ENCODE measurements at places on chromosomes 6 and 20.

GRCh38 chr6:111011360-111012142 is 29.7 kb downstream of the RPF2 start:
- peak; percentile 80 for DNase-seq

GRCh38 chr6:24796616-24797290 is 2.0 kb downstream of the ARMH2 start:
- no peak for DNase-seq

- no peak for DNase-seq
Observed at GRCh38 chr20:46945465-46945864, 50.8 kb downstream of the EYA2 start.

GRCh38 chr6:3812596-3812995 is 36.6 kb upstream of the FAM50B start:
- no peak for DNase-seq

DNA sequence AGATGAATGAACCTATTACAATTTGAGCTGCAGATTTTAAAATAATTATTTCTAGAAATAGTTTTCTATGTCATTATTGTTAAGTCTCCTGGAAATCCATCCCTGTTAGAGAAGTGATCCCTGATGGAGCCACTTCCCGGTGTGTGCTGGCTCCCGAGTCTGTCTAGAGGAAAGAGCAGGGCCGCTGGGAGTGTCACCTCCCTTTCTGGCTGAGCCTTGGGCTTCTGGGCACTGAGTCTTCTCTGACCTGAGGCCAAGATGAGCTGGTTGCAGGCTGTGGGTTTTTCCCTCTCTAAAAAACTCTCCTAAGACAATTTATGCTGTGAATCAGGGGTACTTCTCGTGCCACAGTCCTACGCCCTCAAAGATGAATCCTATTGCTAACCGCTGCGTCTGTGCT is 28.8 kb upstream of the TCFL5 start:
- no peak for DNase-seq

DNA sequence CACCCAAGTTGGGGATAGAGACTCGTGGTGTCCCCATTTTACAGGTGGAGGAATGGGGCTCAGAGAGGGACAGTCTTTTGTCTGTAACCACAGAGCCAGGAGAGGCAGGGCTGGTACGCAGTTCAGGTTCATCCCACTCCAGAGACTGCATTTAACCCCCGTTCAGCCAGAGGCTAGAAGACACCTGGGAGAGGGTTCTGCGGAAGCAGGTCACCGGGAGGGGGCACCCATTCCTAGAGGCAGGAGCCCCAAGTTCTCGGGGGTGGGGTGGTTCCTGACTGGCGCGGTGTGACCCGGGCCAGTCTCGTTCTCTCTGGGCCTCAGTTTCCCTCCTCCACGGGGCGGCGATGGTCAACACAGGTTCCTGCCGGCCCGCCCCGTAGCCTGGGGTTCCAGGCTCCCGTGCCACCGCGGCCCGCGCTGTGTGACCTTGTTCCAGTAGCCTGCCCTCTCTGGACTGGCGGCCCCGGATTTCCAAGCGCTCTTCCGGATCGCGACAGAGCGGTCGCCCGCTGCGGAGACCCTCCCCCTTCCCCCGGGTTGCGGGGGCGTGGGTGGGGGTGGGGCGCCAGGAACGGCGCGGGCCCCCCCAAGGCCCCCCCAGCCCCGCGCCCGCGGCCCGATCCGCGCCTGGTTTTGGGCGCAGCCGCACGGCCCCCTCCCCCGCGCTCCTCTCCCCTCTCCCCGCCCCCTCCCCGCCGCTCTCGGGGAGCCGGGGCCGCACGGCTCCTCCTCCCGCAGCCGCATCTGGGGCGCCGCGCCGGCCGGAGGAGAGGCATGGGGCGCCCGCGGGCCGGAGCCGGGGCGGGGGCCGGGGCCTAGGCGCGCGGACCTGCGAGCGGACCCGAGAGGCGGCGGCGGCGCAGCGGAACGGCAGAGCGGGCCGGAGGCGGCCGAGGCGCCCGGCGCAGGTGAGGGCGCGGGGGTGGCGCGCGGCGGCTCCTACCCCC is at the start of gene DLGAP4:
Gene DLGAP4 (plus strand): TSS at position 738 of the 950 bp plus-strand sequence. CDS start 125,379 bp downstream, outside the sequence.
- DNase-seq: no peak

DNA sequence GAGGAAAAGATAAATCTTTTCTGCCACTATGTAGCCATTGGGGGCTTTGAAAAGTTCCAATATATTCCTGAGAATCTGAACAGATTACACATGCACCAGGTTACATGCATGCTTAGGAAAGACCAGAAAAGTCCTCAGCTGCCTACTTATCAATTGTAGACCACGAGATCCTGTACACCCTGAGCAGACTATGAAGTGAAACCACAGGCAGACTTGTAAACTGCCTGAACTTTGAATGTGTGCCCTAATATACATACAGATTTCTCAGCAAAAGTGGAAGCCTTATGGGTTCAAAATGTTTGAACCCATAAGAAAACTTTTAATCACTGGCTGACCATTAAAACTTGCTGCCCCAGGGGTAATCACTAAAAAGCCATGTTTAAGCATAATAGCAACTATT is 273.5 kb upstream of the RUNX2 start:
- peak; percentile 55 for DNase-seq

- peak; percentile 93 for DNase-seq
Observed at GRCh38 chr6:163413345-163414116, 987 bp upstream of the QKI start.

- no peak for DNase-seq
Observed at GRCh38 chr20:44208165-44208564, 2.4 kb downstream of the OSER1 start.

GRCh38 chr20:25295386-25296093 is 47.7 kb downstream of the PYGB start:
- DNase-seq: no peak

GRCh38 chr20:9807136-9807535 is 31.7 kb downstream of the PAK5 start:
- no peak for DNase-seq

DNA sequence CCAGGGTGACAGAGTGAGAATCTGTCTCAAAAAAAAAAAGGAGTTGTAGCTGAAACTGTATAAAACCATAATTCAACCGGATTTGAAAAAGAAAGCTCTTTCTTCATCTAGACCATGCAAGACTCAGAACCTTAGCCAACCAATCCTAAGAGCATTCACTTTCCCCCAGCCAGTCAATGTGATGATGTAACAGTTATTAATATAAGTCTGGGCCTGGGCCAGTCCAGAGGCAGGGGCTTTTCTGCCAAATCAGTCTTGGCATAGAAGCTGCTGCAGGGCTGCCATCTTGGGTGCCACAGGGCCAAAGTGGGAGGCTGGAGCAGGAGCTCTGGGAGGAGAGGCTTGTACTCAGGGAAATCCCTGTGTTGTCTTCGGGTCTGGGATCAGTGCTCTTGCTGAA is 288.4 kb downstream of the CLIC5 start:
- no peak for DNase-seq

- no peak for DNase-seq
Observed at GRCh38 chr6:131159578-131159977, 24.3 kb downstream of the AKAP7 start.

- peak; percentile 74 for DNase-seq
Observed at GRCh38 chr6:159871906-159872305, 18.9 kb upstream of the MAS1 start.

GRCh38 chr20:62924442-62925075 is 1.7 kb downstream of the DIDO1 start:
- DNase-seq: peak; percentile 73

GRCh38 chr6:169832247-169832948 is 81.0 kb downstream of the ERMARD start:
- DNase-seq: no peak

- DNase-seq: peak; percentile 10
Observed at GRCh38 chr6:101395345-101395744, 1.8 kb downstream of the GRIK2 start.

GRCh38 chr20:23061734-23062561 is 12.5 kb upstream of the THBD start:
- peak; percentile 61 for DNase-seq

- DNase-seq: no peak
Observed at GRCh38 chr6:69294862-69295261, 501.9 kb downstream of the LMBRD1 start.

- peak; percentile 27 for DNase-seq
Observed at GRCh38 chr6:29887330-29887818, 55.0 kb upstream of the HLA-A start.

GRCh38 chr6:34143196-34143883 is 2.5 kb downstream of the GRM4 start:
- DNase-seq: no peak

DNA sequence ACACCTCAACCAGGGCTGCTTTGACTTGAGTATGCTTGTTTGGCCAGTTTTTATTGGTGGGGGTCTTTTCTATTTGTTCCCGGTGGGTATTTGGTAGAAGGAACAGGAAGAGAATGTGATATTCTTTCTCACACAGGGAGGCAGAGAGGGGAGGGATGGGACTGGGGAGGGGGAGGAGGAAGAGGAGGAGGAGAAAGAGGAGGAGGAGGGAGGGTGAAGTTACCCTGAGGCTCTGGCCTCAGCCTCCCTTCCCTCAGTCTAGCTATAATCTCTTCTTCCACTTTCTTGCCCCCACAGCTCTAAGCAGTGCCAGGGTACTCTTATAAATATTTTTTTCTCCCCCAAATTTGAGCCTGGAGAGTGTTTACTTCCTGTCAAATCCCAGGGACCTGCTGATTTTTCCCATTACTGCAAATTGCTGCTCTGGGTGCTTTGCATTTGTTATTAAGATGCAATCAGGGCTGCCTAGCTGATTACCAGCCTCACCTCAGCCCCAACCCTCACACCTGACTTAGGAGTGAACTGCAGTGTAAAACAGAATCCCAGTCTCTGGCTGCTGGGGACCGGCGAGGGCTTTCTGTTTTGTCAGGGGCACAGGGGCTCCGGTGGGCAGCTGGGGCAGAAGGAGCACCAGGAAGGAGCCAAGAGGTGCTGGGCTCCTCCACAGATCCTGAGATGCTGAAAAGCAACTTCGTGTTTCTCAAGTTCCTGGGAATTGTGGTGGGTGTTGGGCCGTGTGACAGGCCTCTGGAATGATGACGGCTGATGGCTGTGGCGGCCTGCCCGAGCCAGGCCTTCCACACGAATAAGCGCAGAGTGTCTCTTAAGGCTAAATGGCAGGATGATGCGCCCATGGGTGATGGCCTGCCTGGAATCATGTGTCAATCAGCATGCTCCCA is 141.4 kb downstream of the CD83 start:
- no peak for DNase-seq

GRCh38 chr20:46308258-46309157 is at the start of gene CDH22:
Gene CDH22 (minus strand): TSS chr20:46308498. CDS start chr20:46251294, 57,204 bp downstream.
- DNase-seq: peak; percentile 73

- DNase-seq: peak; percentile 73
Observed at GRCh38 chr6:109308018-109308492, 74.2 kb downstream of the CD164 start.

GRCh38 chr6:113560376-113560775 is 296.8 kb upstream of the MARCKS start:
- no peak for DNase-seq

DNA sequence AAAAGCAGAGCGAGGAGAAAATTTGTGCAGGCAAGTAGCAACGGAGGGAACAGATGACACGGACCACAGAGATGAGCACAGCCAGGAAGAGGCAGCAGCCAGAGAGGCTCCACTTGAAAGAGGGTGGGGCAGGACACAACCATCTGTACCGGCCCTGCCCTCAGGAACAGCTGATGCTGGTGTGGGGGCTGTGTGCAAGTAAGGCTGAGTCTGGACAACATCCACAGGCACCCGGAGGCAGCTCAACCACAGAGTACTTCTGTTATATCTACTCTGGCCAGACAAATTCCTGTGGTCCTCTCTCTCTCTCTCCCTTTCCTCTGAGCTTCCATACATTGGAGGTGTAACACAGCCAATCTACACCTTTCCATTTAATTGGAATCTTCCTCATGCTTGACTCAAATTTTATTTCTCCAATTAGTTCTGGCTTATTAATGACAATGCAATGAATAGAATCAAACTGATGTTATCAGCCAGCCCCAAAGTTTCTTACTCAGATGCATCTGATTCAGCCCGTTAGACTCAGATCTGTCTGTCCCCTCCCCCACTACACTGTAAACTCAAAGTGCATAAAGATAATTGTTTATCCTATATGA is 24.9 kb downstream of the KIF13A start:
- DNase-seq: peak; percentile 98

DNA sequence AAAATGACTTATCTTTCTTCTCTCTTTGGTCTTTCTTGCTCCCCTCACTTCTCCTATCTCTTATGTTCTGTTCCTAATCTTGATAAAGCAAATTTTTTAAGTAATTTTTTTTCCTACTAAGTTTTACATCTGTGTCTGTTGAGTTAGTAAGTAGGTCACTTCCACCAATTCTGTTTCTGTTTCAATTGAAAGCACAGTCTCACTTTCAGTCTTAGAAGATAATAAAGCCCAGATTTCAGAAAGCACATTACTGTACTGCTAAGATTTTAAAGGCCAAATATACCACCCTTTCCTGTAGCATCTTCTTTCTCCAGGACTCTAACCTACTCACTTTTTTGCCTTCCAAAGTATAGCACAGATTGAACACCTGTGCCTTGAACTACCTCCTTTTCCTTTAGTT is 866.1 kb upstream of the ADGRB3 start:
- no peak for DNase-seq

- peak; percentile 83 for DNase-seq
Observed at GRCh38 chr20:20710443-20711315, 1.8 kb downstream of the RALGAPA2 start.

DNA sequence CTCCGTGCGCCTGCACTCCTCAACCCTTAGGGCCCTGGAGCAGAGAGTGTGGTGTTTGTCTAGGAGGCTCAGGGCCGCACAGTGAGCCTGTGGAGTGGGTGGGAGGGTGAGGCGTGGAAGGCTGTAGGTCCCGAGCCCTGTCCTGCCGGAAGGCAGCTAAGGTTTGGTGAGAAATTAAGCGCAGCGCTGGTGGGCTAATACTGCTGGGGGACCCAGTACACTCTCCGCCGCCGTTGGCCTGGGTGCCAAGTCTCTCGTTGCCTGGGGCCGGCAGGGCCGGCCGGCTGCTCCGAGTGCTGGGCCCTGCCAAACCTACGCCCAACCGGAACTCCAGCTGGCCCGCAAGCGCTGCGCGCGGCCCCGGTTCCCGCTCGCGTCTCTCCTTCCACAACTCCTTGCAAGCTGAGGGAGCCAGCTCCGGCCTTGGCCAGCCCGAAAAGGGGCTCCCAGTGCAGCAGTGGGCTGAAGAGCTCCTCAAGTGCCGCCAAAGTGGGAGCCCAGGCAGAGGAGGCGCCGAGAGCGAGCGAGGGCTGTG is 40.4 kb upstream of the MCUR1 start:
- DNase-seq: no peak

- no peak for DNase-seq
Observed at GRCh38 chr6:117534974-117535373, 52.5 kb downstream of the DCBLD1 start.

Measured in hematopoietic multipotent progenitor cell treated with erythropoietin and hydrocortisone succinate and interleukin-3 and kit ligand, for 4 days (in vitro differentiated cells).